ENCODE measurements at places on chromosomes 1 and 21. TPM values are rescaled to one million over a fixed set of nuclear protein-coding genes. Genes with fewer than 3 reads are reported as not detected.

DNA sequence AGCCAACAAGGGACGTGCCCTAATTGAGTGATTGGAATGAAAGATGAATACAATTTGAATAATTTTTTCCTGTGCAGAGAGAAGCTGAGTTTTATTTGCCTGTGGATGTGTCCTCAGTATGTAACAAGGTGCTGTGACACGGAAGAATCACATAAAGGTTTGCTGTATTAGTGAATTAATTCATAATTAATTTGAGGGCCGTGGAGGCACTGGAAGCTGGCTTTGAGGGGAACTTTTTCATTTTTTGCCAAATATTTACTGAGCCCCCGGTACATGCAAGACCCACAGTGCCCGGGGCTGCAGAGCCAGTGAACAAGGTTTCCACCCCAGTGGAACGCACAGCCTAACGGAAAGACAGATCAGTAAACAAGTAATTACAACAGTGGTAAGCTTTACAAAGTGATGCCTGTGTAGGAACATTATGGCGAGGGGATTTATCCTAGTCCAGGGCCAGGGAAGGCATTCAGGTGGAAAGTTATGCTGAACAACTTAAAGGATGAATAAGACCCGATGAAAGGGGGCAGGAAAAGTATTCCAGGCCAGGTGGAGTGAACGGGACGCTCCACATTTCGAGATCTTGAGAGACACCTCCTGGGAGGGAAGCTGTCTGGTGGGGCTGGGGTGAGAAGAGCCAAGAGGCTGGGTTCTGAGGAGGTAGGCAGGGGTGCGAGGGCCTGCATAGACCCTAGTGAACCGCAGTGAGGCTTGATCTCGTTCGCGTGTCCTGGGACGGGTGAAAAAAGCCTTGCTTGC, 773 bp upstream of the RCC2 start:
- no peak for ATAC-seq

The CNTN2 gene
- total RNA-seq = 10.0 TPM

GRCh38 chr21:36803816-36804439, 105.0 kb downstream of the SIM2 start:
- ATAC-seq = no peak

The FMO2 gene
- 0.85 TPM for total RNA-seq

DNA sequence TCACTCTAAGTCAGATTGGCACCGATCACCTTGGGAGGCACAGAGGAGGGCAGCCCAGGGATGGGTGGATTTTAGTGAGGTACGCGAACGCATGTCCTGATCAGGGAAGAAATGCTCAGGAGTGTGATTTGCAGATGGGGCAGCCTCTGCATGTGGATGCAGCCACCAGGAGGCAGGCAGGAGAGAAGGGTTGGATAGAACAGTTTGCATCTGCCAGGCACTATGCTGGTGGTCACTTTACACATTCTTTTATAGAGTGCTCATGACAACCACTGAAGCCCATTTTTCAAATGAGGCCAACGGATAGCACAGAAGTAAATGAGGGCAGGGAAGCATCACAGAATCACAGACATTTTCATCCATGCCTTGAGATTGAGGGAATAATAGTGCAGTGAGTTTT, 5.7 kb downstream of the LAMB3 start:
- no peak for ATAC-seq

GRCh38 chr1:118841521-118841920, 146.6 kb downstream of the TBX15 start:
- no peak for ATAC-seq

The LCE1B gene
- total RNA-seq = not detected

The ARHGEF16 gene
- total RNA-seq = 0.90 TPM

The PCP4L1 gene
- total RNA-seq = 1.1 TPM

The SPRR2G gene
- not detected for total RNA-seq

DNA sequence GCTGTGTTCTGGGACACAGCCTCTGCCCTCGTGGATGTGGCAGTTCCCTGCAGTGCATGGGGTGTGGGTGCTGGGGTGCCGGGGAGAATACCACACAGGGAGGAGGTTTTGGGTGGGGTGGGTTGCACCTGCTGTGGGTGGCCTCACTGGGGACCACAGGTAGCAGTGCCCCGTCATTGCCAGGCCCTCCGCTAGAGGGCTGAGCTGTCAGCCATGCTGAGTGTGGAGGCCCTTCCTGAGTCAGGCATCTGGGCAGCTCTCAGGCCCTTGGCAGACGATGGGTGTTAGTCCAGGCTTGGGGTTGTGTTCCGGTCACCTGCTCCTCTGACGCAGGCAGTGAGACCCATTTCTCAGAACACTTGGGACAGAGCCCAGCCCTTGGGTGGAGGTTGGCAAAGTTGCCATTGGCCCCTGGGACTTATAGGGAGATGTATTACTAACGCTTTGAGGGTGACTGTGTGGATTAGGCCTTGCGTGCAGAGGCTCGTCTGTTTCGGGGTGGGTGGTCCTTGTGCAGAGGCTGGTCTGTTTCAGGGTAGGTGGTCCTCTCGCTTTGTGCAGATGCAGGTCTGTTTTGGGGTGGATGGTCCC, 23.9 kb downstream of the PCNT start:
- no peak for ATAC-seq

DNA sequence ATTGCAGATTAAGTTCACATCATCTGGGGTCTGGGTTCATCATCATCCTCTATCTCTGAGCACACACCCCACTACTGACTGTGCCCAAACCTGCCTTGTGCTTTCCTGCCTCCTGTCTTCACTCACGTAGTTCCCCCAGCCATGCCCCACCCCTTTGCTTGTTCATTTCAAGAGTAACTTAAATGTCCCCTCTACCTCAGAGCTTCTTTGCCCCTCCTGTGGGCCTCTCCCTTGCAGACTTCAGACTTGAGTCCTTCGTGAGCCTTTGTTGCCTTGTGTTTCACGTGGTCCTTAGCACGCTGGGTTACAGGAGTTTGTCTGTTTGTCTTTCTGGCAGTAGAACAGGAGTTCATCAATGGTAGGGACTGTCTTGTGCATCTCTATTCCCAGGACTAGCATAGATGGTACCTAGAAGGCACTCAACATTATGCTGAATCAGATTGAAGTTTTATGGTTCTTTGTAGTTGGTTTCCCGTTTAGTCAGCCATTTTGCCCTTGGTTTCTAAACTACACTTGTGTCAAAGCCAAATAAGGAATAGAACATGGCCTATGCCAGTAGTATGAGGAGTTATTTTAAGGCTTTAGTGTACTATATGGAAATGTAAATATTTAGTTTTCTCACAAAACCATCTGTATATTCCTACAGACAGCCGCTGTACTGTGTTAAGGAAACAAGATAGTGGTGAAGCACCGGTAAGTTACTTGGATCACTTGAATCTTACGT, 86.2 kb downstream of the TTC3 start:
- ATAC-seq = no peak

DNA sequence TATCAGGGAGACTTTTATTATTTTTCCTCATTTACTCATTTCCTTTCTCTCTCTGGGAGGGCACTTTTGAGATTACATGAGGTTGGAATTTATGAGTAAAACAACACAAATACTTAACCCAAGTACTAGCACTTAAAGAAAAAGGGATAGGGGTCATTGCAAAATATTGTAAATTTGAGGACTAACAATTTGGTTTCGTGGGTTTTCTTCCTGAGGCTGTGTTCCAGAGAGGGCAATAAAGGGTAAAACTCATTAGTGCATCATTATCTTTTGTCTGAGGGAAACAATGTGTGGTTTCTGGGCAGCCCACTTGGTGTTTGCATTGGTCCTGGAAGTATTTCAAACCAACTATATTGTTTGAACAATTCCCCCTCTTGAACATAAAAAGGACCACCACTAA, 96.5 kb downstream of the GREM2 start:
- no peak for ATAC-seq

The S100A7 gene
- total RNA-seq = not detected

The PLXNA2 gene
- total RNA-seq = 42.6 TPM

DNA sequence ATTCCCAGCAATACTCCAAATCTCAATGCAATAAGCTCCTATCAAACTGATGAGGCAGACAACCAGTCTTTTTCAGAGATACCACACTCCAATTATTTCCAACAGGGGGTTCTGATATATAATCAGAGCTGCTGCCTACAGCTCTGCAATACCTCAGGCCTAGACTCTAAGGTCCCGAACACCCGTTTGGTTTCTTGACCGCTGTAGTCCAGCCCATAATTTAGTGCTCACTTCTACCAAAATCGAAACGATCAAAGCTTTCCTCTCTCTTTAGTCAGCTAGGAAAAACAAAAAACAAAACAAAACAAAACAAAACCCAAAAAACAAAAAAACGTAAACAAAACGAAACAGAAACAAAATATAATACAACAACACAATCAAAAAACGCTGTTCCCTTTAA, 453.0 kb downstream of the NEGR1 start:
- ATAC-seq = no peak

- no peak for ATAC-seq
Observed at GRCh38 chr1:184861755-184862336, 107.2 kb upstream of the EDEM3 start.

All from motor neuron (in vitro differentiated cells).